Stimulated activated CD4-positive, alpha-beta T cell treated with anti-CD3 and anti-CD28 coated beads, Interleukin-15, amount 100 ng/mL, for 24 hours (primary cell): ENCODE measurements at places on chromosomes 11 and 22.

- no peak for DNase-seq
Measured at GRCh38 chr22:36294293-36294620, 41.3 kb downstream of the APOL1 start.

DNA sequence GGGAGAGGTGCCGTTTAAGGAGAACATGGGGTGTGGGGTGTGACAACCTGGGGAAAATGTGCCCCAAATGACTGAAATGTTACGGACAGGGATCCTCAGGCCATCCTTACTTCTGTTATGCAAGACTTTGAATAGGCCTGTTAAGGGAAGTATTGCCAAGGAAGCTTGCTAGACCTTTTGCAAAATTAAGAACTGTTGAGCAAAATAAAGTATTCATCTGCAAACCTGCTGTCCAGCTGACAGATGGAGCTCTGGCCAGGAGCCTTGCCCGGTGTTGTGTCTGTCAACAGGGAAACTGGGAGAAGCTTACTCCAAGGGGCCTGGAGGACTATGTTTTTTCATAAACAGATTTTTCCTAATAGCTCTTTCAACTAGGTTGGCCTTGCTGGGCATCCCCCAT is 48.0 kb downstream of the FAT3 start:
- no peak for DNase-seq

GRCh38 chr11:68517121-68517741 is 56.7 kb downstream of the PPP6R3 start:
- no peak for DNase-seq

DNA sequence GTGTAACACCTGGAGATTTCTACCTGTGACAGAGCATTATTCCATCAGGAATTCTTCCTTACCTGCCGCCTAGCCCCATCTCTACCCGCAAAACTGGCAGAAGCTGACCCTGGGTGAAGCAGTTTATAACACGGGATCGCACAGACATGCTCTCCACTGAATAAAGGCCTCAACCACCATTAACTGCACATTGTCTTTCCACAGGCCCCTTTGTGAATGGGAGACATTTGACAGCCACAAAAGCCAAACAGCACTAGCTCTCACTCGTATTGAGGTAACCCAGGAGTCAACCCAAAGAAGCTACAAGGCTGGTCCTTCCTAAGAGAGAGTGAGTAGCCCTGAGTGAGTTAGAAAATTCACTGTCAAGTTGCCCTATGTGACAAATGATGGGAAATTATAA is 135.6 kb downstream of the RCN1 start:
- no peak for DNase-seq

DNA sequence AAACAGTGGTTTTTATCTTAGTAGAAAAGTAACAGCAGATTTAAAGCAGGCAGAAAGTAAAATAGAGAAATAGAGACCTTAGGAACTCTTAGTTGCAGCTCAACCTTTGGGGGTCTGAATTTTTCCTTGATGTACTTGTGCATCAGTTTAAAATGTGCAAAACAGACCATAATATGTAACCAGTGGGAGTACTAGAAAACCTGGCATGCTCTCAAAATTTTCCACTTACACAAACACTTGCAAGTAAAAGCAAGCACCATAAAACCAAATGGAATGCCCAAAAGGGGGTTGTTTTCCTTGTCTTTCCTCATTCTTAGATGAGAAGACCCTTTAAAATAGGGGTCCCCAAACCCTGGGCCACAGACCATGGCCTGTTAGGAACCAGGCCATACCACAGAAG is 12.9 kb upstream of the MRGPRE start:
- no peak for DNase-seq

- DNase-seq, result no peak
Measured at GRCh38 chr22:46915950-46916730, 153.7 kb downstream of the TBC1D22A start.

DNA sequence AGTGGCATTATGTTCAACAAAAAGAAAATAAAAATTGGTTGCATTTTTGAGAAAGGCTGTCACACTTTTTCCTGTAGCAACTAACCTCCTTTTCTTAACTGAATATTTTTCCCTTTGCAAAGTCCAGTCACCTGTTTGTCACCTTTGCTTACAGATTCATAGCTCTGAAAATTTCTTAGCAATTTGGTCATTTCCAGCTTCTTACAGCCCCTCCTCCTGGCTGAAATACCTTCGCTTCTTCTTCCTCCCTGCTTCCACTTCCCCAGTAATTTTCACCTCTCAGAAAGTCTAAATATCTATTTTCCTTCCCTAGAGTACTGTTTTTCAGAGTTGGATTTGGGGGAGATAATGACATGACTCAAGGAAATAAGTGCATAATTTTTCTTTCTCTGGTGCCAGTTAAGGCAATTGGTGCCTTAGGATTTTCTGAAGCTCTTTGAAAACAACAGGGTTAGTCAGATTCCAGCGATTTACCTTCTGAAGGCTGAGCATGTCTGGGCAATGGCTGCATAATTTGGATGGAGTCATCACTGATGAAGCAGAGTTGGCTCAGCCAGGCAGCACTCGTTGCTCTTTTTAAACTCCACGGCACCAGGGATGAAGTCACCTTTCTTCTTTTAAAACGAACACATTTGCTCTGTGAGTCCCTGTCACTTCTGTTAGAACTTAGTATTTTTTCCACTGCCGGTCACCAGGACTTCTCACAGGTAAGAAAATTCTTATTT is 62.1 kb upstream of the AMOTL1 start:
- no peak for DNase-seq

- DNase-seq, result no peak
Measured at GRCh38 chr22:38270091-38270992, 2.5 kb downstream of the TMEM184B start.

DNA sequence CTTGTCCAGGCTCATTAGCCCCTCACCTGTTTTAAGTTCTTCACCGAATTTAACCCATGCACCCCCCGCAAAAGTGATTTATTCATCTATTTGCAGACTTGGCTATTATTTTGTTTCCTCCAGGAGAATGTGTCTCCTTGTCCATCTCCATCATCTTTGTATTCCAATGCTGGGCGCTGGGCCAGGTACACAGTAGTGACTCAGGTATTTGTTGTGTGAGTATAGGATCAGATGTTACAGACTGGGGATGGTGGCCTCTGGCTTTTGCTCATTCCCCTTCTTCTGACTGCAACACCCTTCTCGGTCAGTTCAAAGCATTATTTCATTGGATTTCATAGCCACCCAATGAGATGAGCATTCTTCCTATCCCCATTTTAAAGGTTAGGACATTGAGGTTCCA is 408.2 kb downstream of the MN1 start:
- no peak for DNase-seq

- DNase-seq, result no peak
Measured at GRCh38 chr11:13344818-13345217, 67.2 kb downstream of the BMAL1 start.

GRCh38 chr22:47189056-47189916 is 426.8 kb downstream of the TBC1D22A start:
- DNase-seq, result no peak

DNA sequence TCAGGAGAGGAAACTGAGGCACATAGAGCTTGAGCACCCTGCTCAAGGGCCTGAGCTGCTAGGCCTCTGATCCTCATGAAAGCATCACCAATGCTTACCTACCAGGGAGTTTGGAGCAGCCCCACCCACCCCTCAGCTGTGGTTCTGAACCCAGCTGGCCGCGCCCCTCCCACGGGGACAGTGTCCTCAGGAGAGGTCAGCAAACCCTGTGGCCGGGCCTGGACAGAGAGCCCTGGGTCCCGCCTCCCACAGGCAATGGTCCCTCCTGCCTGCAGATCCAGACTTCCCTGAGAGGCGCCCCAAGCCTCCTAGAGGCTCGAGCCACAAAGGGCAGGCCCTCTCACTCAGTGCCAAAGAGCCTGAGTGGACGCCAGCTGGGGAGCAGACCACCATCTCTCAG is 184.9 kb downstream of the BRD1 start:
- DNase-seq, result no peak

GRCh38 chr11:96278039-96278897 is 64.7 kb downstream of the MAML2 start:
- DNase-seq, result no peak

- DNase-seq, result no peak
Measured at GRCh38 chr11:102773386-102773785, 7.0 kb downstream of the MMP10 start.

GRCh38 chr11:120302001-120302805 is 22.9 kb upstream of the TLCD5 start:
- no peak for DNase-seq

- DNase-seq, result no peak
Measured at GRCh38 chr22:46089426-46090035, 60.8 kb upstream of the PPARA start.

GRCh38 chr22:44701824-44702478 is at the start of gene PRR5:
Gene PRR5 (plus strand): TSS chr22:44702204. CDS start chr22:44702475, 271 bp downstream.
- peak; percentile 83 for DNase-seq

- no peak for DNase-seq
Measured at GRCh38 chr11:35303596-35304385, 115.6 kb downstream of the SLC1A2 start.

DNA sequence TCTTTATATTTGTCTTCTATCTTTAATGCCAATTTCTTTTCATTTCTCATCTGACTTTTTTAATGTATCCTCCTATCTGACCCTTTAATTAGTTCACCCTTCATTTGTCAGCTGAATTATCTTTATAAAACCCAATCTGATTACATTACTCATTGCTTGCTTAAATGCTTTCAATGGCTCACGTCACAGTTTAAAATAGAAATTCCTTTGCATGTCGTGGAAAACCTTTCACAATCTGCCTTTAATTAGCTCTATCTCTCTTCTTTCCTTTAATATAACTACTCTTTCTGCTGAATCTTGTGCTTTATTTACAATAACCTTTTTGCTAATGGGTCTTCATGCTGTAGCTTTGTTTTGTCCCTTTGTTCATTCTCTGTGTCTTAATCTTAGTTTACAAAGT is 125.7 kb downstream of the DYNC2H1 start:
- DNase-seq, result no peak

DNA sequence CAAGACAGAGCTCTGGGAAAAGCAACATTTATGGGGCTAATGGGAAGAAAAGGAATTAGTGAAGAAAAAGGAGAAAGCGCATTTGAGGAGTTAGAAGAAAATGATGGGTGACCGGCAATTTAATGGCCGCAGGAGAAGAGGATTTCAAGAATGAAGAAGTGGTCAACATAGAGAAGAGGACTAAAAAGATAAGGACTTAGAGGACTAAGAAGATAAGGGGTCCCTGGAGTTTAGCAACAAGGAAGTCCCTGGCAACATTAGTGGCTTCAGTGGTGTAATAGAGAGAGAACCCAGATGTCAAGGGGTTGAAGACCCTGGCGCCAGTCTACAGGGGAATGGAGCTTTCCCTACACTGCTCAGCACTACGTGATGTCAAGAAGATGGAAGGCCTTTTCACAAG is 32.3 kb downstream of the WEE1 start:
- DNase-seq, result no peak

GRCh38 chr22:32561163-32561562 is 86.6 kb downstream of the FBXO7 start:
- no peak for DNase-seq

DNA sequence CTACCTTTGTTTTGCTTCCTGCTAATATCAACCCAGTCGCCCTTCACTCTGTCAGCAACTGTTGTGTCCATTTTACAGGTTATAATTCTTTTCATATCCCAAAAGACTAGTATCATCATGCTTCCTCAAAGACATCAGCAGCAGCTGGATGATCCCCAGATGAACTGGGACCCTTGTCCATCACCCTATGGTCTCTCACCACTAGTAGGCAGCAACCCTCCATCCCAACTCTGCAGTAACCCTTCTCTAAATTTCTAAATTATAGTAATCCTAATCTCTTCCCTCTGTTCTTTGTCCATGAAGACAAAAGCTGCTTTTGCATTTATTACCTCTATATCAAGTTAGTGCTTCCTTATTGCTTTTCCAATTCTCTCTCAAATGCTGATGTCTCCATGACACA is 1025.8 kb downstream of the FAM181B start:
- DNase-seq, result no peak

- DNase-seq, result no peak
Measured at GRCh38 chr11:8234425-8234821, 29.3 kb downstream of the LMO1 start.

GRCh38 chr11:18836417-18836816 is 44.8 kb upstream of the PTPN5 start:
- no peak for DNase-seq

DNA sequence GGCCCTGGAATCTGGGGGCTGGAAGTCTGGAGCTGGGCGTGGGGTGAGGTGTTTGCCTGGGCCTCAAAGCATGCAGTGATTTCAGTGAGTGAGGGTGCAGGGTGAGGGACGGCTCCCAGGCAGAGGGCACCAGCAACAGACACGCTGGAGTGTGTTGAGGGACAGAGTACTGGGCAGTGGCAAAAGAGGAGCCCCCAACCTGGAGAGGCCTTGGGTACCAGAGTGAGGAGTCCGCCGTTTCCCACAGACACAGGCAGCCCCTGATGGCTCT is 12.0 kb upstream of the TBC1D22A start:
- DNase-seq, result no peak
